GM04504 (cell line): ENCODE measurements at places on chromosomes 7 and 10.
A peak's percentile ranks its signal among the peaks of the same experiment; 100 is the strongest.

DNA sequence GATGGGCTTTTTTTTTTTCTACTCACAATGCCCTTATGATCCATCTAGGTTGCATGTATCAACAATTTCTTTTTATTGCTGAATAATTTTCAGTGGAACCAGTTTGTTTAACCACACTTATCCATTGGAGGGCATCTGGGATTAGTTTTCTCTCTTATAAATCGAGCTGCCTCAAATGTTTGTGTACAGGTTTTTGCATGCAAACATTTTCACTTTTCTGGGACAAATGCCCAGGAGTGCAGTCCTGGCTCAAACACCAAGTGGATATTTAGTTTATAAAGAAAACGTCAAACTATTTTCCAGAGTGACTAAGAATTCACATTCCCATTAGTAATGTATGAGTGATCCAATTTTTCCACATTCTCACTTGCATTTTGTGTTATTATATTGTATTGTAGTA, 313.4 kb downstream of the CXCL12 start:
- DNase-seq: peak; percentile 89

DNA sequence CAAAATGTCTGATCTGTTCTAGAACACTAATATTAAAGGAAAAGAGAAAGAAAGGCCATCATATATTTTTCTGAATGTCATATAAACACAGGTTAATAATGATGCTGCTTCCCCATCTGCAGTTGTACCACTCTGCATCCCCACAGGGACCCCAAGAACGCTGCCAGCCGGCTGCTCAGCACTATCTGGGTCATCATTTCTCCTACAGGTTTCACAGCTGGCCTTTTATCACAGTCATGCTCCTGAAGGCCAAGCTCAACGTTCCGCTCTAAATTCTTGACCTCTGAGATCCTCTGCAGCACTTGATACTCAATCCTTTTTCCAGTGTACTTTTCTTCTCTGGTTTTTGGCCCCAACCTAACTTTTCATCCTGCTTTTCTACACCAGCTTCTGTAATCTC, 4.8 kb downstream of the IDI1 start:
- no peak for DNase-seq

DNA sequence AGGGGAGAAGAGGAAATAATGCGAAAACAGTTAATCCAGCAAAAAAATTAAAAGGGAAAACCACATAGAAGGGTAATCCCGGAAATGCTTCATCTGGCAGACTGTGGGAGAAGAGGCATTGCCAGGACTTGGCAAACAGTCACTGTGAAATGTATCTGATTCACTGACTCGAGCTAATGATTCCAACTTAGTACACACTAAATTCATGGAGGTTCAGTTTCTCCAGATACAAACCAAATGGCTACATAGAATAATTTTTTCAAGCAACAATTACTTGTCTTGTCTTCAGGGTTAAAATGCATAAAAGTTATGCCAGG, 36.4 kb downstream of the GDI2 start:
- peak; percentile 68 for DNase-seq

GRCh38 chr7:111931016-111931517, 275.1 kb downstream of the DOCK4 start:
- DNase-seq: no peak

DNA sequence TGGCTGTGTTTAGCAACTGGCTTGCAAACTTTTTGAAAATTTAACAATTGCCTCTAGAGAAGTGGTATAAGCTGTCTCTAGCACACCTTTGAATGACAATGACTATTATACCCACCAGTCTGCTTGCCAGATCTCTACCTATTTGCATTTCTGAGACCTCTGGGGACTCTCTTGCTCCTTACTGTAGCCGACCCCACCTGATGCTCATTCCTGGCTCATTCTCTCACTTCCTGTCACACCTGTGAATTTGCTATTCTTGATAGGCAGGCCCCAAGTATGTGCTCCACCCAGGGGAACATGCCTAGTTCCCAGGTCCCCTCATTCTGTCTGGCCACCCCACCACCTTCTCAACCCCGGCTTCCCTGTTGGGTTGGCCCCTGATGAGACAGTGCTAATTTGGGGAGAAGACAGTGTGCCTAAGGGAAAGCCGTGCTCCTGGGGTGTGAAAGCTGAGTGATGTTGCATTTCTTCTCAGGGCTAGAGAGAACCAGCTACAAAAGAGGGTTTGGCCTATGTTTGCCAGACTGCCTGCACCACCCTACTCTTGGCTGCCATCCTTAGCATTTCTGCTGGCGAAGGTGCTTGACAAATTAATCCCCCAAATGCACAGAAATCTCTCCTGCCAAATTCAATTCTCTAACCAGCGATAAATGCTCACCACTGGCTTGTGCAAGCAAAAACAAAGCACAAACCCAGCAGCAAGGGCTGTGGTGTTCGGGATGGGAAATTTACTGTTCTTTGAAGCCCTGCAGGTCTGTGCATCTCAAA, 138.2 kb downstream of the RPS24 start:
- DNase-seq: no peak

DNA sequence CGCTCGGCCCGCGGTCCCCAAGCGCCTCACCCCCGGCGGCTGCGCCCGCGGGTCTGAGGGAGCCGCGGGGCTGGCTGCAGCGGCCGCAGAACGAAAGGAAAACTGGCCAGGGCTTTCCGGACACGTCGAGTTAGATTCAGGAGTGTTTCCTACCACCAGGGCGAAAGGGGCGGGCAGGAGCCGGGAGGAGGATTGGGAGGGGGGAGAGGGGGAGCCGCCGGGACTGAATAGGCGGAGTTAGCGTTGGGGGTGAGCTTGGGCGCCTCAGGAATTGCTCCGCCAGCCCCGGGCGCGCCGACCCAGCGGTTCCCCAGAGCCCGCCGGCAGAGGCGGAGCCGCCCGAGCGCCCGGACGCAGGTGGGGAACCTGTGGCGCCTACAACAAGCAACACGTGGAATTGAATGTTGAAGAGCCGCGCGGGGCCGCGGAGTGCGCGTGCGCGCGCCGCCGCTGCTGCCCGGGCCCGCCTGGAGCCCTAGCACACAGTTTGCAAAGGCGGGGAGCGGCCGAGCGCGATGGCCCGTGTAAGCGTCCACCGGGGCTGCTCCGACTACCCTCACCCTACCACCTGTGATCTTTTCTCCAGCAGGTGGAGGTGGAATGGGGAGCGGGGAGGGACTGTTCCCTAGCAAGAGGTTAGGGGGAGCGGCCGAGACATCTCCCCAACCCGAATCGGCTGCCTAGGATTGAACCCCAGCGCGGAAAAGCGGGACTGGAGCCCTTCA, at the start of gene CADPS2:
Gene CADPS2, minus strand, starts transcription at position 104 of the 725 bp plus-strand sequence. CDS start 123 bp downstream, outside the sequence.
- DNase-seq: peak; percentile 66

DNA sequence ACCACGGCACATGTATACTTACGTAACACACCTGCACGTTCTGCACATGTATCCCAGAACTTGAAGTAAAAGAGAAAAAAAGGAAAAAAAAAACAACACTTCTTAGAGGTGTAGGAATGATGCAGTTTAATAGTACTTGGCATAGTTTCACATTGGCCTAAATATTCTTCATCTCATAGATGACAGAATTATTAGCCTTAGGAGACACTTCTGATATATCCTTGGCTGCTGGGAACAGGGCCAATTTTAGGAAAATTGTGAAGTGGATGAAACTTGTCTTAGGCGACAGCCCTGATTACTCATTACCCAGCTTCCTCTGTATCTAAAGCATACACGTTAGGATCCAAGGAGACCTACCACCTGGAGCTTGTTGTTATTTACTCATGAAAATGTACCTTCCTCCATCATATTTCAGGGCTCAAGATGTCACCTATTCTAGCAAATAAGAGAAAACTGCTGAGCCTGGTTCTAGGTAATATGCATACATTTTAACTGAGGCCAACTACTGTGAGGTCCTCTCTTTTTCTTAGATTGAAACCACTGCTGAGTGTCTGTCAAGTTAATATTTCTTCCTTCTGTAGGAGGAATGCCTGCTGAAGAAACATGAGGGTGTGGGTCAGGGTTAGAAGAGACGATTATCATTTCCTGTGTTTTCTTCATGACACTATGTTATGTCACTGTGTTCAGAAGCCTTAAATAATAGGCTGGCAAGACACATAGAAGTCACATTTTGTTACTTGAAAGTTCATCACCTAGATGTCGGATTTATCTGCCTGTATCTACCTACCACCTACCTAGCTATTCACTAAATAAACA, 44.3 kb downstream of the CPED1 start:
- DNase-seq: peak; percentile 56

GRCh38 chr7:112286250-112287086, 80.0 kb downstream of the ZNF277 start:
- no peak for DNase-seq

GRCh38 chr10:3530346-3530745, 254.7 kb downstream of the KLF6 start:
- DNase-seq: no peak

GRCh38 chr7:52450816-52451215, 584.6 kb upstream of the POM121L12 start:
- DNase-seq: no peak

DNA sequence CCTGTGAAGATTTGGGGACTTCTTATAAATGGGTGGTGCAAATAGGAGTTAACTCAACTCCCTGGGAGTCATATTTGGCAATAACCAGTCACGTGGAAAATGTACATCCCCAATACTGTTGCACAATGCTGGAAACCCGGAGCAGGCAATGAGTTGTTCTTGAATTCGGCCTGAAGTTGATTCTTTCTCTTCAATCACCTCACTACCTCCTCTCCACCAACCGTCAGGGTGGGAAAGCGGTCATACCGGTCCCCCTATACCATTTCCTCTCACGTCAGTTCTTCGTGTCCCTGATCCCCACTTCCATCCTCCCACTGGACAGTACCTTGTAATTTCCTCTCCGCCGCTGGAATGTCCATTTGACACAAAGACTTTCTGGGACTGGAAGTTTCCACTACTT, 2.8 kb downstream of the GIMAP5 start:
- DNase-seq: no peak

- no peak for DNase-seq
Measured at GRCh38 chr10:121683816-121684215, 85.6 kb upstream of the FGFR2 start.

DNA sequence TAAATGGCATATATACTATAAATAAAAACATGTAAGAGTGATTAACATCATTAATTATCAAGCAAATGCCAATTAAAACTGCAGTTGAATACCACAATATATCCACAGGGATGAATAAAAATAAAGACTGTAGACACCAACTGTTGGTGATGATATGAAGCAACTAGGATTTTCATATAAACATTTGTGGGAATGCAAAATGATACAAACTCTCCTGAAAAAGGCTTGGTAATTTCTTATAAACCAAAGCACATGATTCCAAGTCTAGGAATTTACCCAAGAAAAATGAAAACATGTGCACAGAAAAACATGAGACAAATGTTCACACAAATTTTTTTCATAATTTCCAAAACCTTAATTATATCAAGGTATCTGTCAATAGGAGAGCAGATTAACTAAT, 448.1 kb downstream of the ETV1 start:
- no peak for DNase-seq

DNA sequence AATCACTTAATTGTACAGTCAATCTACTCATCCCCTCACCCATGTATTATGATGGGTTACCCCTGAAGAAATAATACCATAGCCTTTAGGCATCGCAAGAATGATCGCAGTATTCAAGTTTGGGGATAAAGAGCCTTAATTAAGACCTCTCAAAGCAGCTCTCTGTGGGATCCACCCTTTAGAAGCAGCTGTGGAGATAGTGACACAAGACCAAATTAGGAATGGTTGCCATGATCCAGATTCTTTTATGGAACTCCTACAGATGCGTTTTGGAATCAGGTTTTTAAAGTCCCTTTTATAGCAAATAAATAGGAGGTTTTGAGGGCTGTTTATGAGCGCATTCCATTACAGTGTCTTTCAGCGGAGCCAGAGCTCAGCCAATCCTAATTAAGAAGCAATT, 12.2 kb downstream of the TES start:
- peak; percentile 48 for DNase-seq

DNA sequence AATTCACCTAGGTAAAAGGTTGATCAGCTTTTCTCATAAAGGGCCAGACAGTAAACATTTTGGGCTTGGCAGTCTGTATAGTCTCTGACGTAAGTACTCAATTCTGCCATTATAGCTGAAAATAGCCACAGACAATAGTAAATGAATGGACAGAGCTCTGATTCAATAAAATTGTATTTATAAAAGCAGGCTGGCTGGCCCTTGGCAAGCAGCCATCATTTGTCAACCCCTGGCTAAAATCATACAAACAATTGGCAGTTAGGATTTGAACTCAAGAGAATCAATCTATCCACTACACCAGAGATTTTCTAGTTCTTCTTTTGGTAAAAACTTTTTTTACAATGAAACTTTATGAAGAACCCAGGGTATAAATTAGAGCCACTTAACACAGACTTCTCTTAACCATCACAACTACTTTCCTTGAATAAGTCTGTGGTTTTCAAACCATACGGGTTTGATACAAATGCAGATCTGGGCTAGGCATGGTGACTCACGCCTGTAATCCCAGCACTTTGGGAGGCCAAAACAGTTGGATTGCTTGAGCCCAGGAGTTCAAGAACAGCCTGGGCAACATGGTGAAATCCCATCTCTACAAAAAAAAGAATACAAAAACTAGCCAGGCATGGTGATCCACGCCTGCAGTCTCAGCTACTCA, 124.5 kb downstream of the SLC16A9 start:
- no peak for DNase-seq

DNA sequence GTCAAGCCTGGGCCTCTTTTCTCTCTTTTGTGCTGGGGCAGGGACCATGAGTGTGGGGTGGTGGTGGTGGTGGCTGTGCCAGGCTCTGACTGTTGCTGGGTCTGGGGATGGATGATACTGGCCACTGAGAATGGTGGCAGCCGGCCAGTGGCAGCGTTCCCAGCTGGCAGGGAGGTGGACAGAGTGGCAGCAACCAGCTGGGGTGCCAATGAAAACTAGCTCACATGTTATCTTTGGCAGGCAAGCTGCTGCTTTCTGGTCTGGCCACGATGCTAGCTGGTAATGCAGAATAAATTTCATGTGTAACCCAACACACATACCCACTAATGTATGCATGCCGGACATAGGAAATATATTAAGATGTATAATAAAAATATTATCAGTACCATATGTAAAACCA, 95.0 kb upstream of the SLC26A5 start:
- no peak for DNase-seq

DNA sequence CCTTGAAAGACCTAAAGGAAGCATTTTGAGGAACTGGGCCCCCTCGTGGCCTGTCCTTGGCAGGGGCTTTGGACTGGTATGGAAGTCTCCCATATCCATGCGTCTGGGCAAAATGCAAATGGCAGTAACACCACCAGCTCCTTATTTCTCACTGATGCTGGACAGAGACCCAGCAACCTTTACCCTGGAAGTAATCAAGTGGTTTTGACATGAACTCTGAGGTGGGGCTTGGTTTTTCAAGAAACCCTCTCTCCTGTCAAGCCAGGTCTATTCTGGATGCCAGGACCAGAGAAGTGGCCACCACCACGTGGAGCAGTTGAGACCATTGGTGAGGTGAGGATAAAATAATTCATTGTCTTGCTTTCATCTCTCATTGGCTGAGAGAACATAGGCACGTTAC, 84.4 kb downstream of the OTUD1 start:
- DNase-seq: no peak

DNA sequence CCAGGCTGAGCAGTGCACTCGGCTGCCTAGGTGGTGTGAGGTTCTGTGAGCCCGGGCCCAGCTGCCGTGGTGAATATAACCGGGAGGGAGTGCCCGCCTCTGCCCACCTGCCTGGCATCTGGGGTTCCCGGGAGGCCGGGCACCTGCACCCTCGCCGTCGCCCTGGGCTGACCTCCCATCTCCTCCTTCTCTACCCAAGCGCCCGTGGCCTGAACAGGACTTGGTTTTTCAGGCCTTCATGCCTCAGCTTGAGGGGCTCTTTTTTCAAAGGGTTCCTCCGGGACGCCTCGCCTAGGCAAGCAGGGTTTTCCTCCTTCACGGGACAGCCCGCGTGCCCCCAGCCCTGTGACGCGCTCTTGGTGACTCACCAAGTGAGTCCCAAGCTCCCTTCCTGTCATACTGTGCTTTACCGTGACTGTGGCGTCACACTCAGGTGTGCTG, 9.9 kb downstream of the INPP5A start:
- DNase-seq: no peak
